Fibroblast of lung (primary cell): ENCODE measurements at places on chromosomes 11 and 22.

GRCh38 chr11:2883979-2884815 lies 1.4 kb downstream of the CDKN1C start:
- peak; percentile 47 for DNase-seq

- DNase-seq, result peak; percentile 39
Measured at GRCh38 chr22:29071261-29072045, 1.4 kb upstream of the KREMEN1 start.

DNA sequence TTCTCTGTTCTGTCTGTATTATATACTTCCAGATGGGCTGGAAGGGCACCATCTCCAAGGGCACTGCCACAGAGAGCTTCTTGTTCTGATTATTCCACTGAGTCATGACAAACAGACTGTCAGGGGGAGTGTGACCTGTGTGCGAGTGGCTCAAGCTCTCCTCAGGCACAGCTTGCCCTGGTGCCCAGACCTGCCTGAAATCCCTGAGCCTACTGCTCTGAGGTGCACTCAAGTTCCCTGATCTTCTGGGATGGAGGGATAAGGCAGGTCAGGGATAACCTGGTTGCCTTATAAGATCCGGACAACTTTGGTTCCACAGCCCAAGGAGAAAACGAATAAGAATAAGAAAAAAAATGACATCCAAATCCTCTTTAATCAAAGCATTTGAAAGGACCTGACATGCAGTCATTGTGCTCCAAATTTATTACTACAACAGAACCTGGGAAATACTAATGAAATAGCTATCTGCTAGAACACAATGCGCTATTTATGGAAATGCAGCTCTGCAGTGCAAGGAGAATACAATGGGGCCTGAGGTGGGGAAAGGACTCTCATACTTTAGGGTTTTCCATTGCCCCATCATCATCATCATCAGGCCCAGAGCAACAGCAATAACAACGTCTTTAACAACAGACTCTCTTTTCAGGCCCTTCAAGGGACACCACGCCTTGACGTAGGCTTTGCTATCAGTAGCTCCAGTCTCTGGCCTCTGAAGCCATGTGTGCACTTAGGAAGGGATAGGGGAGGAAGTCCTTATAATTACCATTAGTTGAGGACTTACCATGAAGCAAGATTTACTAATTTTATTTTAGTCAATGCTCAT lies 217.1 kb upstream of the KIRREL3 start:
- DNase-seq, result no peak

DNA sequence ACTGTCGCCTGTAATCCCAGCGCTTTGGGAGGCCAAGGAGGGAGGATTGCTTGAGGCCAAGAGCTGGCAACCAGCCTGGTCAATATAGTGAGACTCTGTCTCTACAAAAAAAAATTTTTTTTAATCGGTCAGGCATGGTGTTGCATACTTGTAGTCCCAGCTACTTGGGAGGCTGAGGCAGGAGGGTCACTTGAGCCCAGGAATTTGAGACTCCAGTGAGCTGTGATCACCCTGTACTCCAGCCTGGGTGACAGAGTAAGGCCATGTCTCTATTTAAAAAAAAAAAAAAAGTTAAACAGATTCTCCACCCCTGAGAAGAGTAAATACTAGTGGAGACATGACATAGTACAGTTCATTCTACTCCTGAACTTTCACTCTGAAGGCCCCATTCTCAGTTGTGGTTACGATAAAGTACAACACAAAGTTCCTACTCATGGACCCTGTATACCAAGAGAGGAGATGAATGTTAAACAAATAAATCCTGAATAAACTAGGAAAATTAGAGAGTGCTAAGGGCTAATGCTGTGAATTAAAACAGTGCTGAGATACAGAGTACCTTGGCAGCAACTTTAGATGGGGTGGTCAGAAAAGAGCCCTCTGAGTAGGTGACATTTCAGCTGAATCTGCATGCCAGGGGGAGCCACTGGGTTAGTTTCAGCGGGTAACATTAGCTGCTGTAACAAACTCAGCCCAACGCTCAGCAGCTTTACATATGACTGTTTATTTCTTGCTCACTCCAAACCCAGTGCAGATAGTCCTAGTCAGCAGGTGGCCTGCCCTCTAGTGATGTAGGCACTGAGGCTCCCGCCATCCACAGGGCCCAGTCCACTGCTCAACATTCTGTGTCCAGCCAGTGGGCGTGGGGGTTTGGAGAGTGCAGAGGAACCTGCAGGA lies 75.1 kb downstream of the DBX1 start:
- no peak for DNase-seq

- DNase-seq, result no peak
Measured at GRCh38 chr11:134489728-134490127, 77.7 kb upstream of the B3GAT1 start.

GRCh38 chr11:18671246-18671645 lies 27.3 kb upstream of the TMEM86A start:
- DNase-seq, result no peak

DNA sequence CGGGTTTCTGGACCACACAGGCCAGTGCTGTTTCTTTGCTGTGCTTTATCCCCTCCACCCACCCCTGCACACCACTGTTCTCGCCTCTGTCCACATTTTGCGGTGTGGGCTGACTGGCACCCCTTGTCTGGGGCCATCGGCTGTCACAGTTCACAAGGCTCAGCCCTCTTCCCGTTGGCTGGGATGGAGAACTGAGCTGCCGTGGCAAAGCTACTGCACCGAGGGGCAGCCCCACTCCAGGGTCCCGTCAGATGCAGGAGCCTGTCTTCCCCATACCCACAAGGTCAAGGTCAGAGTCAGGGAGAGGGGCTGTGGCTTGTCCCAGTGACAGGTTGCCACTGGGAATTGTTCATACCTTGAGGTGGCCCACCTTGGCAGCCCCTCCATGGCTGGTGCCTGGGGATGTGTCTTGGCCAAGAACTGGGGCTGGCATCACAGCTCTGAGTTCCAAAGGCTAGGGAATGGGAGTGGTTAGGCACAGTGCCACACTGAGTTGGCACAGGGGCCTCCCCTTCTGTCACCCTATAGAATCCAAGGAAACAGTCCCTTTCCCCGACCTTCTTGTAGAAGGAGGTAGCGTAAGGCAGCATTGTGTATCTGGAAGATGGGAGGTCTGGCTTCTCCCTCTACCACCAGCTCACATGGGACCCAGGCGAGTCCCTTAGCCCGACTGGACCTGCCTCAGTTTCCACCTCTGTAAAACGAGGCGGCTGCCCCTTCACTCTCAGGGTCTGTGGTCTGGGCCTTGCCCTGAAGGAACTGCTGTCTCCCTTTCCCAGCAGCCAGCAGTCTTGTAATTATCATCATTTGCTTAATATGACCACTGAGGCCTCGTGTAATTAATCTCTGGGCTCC lies 3.4 kb downstream of the GRK2 start:
- DNase-seq, result no peak

DNA sequence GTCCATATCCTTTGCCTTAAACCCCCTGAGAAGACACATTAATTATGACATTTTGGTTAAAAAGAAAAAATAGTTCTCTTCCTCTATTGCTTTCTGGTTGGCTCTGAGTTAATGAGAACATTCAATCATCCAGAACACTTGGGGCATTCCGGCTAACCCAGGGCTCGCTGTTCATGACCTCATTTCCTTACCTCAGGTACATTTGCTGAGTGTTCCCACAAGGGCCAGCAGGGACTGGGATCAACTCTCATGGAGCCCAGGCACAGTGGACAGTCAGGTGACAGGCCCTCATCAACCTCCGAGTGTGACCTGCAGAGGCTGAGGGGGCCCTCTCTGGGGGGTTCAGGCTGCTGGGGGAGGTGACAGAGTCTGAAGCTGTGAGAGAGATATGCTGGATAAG lies 98.9 kb downstream of the MYO18B start:
- DNase-seq, result no peak

DNA sequence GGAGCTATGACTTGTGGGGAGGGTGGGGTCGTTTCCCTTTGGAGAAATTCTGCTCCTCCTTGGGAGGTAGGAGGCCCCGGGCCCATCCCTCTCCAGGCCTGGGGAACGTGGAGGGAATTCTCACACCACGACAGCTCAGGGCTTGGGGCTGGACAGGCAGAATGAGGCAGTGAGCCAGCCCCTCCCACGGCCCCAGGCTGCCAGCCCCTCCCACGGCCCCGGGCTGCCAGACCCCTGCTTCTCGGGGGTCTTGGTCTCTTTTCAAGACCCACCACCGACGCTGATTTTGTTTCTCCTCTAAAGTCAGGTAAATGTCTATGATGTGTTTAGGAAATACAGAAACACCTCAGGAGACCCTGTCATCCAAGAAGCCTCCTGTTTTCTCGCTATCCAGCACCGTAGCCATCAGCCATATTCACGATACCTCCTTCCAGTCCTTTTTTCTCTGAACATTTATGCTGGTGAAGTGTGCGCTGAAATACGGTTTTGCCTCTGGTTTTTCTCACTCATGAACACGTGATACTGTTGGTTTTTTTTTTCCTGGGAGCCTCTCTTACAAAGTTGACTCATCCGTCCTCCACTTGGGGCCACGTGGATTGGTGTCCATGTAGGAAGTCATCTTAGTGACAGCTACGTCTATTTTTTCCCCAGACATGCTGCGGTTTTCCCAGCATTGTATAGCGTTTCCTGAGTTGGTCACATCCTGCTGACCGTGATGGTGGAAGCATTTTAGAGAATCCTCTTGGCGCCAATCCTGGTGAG lies 1219.6 kb downstream of the BRD1 start:
- no peak for DNase-seq

DNA sequence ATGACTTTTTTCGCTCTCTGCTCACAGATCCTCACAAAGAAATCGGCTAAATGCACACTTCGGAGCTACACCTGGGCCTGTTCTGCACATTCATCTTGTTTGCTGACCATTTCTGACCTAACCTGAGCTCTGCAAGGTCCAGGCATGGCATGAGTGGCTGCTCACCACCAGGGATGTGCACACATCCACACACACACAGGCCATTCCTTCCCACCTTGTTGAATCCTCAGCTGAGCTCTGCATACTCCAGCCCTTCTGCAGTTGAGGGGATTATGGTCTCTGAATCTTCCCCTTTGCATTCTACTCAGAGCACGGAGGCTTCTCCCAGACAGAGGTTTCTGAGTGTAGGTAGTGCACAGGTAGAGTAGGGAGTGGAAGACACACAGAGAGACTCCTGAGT lies 411.9 kb upstream of the B3GAT1 start:
- DNase-seq, result no peak

DNA sequence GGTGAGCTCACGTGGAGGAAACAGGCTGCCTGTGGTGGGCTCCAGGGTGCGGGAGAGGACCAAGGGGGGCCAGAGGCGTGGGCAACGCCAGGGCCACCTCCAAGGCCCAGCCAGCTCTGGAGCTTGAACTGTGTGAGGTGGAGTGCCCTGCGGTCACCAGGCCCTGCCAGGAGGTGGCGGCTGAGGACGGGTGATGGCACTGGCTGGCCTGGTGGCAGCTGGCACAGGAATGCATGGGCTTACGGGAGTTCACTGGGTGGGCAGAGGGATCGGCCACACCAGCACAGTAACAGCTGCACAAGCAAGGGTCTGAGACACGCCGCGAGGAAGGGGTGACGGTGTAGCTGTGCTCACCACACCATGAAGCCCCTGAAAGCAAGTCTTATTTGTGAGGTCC lies 15.8 kb downstream of the TOLLIP start:
- no peak for DNase-seq

- peak; percentile 75 for DNase-seq
Measured at GRCh38 chr11:94537031-94537600, 6.6 kb upstream of the FUT4 start.

- DNase-seq, result no peak
Measured at GRCh38 chr11:11588243-11588642, 33.6 kb downstream of the GALNT18 start.

DNA sequence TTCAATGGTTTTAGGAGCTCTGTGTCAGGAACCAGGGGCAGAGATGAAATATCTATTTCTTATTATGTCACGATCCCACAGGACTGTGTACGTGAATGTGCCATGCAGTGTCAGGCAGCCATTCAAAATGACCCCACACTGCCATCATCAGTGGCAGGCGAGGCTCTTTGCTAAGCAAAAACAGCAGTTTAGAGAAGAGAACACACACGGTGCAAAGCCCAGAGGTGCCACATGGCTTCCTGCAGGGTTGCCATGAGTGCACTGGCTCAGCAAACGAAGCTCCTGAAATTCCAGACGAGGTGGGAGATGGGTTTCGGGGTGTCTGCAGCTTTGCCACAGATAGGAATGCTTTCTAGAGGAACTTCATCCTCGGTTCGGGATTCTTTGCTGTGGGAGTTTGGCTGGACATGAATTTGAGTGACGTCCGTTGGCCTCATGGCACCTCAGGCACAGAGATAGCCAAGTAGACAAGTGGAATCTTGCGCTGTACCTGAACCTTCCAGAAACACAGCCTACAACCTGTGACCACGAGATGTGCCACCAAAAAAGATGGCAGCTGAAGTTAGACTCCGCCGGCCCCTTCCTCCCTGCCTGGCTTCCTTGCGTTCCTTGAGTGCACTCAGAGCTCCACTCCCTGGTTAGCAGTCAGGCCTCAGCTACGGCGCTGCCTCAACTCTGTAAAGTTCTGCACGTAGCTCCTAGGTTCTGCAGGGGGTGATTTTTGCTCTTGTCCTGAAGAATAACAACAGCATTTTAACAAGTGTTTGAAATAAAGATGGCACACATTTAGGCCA lies 7.8 kb upstream of the ZBED4 start:
- DNase-seq, result no peak

- no peak for DNase-seq
Measured at GRCh38 chr22:23557036-23557435, 23.1 kb downstream of the IGLL1 start.

DNA sequence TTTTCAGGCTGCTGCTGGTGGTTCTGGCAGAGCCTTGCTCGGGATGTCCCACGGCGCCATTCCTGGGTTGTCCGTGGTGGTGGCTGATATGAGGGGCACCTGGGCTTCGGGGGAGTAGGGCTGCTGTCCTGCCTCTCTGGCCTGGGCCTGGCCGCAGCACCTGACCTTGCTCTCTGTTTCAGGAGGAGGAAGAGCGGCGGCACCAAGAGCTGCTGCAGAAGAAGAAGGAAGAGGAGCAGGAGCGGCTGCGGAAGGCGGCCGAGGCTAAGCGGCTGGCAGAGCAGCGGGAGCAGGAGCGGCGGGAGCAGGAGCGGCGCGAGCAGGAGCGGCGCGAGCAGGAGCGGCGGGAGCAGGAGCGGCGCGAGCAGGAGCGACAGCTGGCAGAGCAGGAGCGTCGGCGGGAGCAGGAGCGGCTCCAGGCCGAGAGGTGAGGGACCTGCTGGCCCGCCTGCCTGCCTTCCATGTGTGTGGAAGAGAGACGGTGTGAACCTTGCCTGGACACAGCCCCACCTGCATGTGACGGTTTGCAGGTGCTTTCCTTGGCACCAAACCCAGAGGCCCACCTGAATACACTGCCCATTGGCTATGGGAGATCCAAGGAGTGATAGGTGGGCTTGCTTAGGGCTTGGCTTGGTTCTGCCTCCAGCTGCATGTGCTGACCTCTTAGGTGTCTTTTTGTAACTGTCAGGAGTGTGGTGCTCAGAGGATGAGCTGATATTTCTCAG lies 22.8 kb downstream of the INCENP start:
- DNase-seq, result no peak

DNA sequence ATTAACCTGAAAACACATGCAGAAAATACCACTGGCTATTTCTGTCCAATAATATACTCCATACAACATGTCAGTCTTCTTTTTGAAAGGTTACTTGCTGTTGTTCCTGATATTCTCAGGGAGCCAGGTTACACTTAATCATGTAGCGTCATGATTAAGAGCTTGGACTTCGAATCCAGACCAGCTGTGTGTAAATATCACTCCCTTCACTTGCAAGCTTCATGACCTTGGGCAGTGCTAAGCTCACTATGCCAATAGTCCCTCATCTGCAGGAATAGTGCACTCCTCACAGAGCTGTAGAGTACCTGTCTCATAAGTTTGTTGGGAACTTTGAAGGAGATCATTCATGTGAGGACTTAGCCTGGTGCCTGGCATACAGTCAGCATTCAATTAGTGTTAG lies 1.9 kb downstream of the HTR3B start:
- DNase-seq, result no peak

GRCh38 chr22:22130953-22131608 lies 113.5 kb upstream of the VPREB1 start:
- no peak for DNase-seq

GRCh38 chr22:32430352-32430751 lies 18.3 kb upstream of the RTCB start:
- no peak for DNase-seq
